ENCODE measurements at places on chromosomes 1 and 21.

DNA sequence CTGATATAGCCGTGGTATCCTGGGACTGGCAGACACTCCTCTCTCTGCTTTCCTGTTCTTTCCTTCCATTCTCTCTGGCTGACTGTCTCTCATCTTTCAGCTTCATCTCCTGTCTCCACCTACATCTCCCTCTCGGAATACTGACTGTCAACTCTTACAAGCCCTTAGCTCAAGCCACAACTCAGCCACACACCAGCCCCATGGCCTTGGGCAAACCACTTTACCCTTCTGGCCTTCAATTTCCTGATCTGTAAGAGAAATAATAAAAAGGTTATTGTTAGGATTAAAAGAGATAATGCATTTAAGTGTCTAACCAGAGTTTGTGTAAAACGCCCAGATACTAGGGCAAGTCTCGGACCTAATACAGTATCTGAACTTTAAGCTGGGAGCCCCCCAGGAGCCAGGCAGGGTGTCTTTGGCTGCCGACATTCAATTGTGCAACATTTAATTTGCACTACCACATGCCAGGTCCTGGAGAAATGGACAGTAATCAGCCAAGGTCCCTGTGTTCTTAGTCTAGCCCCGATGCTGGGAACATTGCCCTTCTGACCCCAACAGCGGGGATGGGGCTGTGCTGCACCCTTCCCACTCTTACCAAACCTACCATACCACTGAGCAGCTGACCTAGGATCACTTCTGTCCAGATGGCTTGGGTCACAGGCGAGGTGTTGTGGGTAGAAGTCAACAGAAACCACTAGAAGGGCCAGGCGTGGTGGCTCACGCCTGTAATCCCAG is 5.1 kb downstream of the ECHDC2 start:
- no peak for DNase-seq

- DNase-seq = no peak
Observed at GRCh38 chr1:5949085-5949760, 43.0 kb downstream of the NPHP4 start.

DNA sequence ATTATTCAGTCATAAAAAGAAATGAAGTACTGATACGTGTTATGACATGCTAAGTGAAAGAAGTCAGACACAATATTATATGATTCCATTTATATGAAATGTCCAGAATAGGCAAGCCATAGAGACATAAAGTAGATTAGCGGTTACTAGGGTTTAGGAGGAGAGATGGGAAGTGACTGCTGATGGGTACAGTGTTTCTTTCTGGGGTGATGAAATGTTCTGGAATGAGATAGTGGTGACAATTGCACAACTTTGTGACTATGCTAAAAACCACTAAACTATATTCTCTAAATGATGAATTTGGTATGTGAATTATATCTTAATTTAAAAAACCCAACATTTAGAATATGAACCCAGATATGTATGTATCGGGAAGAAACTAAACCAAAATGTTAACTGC is 27.6 kb downstream of the IPP start:
- DNase-seq = no peak

- DNase-seq = peak; percentile 73
Observed at GRCh38 chr1:9294910-9295636, 2.4 kb downstream of the SPSB1 start.

DNA sequence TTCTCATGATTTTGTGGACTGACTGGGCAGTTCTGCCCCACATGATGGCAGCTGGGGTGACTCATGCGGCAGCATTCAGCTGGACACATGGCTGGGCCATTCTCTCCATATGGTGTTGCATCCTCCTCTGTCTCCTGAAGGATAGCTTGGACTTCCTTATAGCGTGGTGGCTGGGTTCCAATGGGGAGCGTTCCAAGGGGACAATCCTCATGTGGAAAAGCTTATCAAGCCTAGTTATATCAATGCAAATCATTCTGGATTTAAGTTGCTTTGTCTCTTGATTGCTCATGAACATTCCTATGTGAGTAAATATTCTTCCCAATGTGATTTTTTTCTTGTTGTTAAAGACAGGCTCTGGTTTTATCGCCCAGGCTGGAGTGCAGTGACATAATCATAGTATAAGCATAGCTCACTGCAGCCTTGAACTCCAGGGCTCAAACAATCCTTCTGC is 13.2 kb upstream of the SLC2A1 start:
- peak; percentile 51 for DNase-seq

GRCh38 chr1:181551249-181551648 is 67.9 kb downstream of the CACNA1E start:
- DNase-seq = no peak

DNA sequence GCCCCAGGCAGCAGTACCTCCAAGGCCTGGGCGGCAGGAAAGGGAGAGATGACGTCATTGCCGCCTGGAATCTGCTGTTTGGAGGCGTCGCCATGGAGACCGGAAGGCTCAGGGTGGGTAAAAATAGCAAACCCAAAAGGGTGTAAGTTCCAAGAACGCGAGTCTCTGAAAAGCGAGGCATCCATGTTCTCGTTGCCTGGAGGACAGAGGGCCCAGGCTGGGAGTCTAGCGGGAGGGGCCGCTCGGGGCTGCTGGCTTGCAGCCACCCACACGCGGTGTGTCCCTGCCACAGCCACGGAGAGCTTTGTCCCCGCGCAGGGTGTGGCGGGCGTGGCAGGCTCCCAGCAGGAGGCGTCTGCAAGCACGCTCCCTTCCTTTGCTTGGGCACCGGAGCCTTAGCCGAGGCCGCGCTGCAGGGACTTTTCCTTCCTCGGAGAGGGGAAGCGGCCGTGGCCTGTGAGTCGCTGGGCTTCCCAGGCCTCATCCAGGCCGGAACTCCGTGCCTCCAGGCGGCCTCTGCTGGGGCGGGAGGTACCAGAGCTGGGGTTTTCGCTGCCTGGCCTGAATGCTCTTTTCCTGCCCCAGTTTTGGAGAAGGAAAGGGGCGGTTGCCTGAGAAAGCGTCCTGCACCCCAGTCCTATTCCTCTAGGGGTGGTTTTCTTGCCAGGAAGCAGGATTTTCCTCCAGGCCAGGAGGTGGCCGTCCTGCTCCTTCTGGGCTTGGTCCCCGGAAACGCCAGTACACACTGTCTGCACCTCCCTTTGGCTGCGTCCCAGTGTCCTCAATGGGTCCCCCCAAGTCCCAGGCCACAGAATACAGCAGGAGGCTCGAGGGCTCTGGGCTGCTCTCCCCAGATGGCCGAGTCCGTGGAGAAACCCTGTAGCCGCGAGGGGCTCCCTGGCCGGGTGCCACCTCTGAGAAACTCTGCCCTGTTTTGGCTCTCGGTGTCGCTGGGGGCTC is 15.3 kb upstream of the SKI start:
- DNase-seq = peak; percentile 66

DNA sequence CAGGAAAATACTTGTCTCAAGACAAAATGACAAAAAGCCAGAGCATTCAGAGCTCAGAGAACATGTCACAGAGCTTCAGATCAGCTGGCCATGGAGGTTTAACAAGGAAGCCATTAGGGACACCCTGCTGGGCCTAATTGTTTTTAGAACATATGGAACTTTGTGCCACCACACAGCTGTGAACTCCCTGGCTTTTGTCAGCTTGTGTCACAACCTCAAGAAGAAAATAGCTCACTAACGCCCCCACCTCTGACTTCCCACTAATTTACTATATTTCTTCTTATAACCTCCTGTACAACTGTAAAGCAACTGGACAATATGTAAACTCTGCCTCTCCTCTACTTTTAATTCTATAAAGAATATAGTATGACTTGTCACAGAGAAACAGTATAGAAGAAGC is 21.0 kb upstream of the TDRD10 start:
- DNase-seq = no peak

GRCh38 chr1:100959502-100960060 is 63.7 kb downstream of the SLC30A7 start:
- peak; percentile 42 for DNase-seq

- no peak for DNase-seq
Observed at GRCh38 chr1:99501871-99502270, 144.0 kb upstream of the PALMD start.

DNA sequence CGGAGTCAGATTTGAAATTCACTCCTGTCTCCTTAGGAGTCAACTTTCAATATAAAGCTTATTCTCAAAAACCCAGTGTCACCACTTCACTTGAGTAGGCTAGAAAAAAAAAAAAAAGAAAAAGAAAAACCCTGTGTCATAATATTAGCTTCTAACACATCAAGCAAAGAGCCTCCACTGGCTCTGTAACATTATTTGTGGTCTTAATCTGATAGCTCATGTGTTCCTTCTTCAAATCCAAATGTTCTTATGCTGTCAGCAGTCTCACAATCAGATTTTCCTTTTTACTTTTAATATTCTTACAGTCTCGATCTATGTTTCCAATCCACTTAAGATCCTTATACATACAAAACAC is 26.1 kb upstream of the PSMG1 start:
- no peak for DNase-seq

- DNase-seq = no peak
Observed at GRCh38 chr1:70205071-70205433, 327 bp downstream of the LRRC40 start.

DNA sequence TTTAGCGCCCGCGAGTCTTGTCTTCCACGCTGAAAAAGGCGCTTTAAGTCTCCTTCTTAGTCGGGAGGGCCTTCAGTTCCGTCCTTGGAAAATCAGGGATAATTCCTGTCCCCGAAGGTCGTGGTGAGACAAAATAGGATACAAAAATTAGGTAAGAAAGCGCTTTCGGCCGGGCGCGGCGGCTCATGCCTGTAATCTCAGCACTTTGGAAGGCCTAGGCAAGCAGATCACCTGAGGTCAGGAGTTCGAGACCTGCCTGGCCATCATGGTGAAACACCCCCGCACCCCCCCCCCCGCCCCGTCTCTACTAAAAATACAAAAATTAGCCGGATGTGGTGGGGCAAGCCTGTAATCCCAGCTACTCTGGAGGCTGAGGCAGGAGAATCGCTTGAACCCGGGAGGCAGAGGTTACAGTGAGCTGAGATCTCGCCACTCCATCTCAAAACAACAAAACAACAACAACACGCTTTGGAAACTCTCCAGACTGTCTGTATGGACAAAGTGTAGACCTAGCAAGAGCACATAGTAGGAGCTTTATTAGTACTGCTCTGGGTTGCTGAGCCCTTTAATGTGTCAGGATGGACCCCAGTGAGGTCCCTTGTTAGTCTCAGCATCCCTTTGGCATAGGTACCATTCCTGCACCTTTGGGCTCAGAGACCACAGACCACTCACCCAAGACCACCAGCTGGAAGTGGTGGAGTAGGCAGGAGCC is 790 bp upstream of the TMEM54 start:
- no peak for DNase-seq

DNA sequence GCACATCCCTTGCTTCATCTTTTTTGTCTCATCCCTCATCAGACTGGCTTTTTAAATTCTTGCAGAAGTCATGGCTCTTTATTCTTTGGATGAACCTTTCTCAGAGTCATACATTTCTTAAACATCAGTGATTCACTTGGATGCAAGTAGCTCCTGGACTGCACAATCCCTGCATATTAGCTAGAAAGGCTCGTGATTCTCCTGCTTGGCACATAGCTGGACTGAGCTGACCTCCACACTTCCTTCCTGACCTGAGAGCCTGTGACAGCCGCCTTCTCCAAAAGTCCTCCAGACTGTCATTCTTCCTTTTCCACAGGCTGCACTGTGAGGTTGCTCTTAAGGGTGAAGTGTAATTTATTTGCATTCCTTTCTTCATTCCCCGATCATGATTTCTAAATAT is 109.4 kb downstream of the RGL1 start:
- no peak for DNase-seq

GRCh38 chr1:223508796-223509195 is 115.6 kb downstream of the CCDC185 start:
- no peak for DNase-seq

GRCh38 chr1:53700776-53701175 is 38.2 kb downstream of the GLIS1 start:
- DNase-seq = no peak

- DNase-seq = no peak
Observed at GRCh38 chr1:185767508-185768120, 33.4 kb downstream of the HMCN1 start.

GRCh38 chr1:165313903-165314302 is 42.6 kb downstream of the LMX1A start:
- DNase-seq = no peak

DNA sequence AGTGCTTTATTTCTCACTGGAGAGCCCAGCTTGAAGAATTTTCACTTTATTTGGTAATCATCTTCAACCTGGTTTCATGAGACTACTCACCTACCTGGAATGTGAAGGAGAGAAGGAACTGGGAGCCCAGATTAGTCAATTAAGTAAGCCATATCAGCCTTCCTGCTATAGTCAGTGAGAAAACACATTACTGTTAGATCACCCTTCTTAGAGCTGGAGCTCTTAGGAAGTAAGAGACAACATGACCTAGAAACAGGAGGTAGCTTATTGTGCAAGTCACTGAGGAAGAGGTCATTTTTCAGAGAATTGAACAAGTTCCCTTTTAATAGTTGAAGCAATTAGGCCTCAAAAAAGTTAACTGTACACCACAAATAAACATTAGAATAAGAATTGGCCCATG is 49.2 kb upstream of the TEKT2 start:
- peak; percentile 34 for DNase-seq

DNA sequence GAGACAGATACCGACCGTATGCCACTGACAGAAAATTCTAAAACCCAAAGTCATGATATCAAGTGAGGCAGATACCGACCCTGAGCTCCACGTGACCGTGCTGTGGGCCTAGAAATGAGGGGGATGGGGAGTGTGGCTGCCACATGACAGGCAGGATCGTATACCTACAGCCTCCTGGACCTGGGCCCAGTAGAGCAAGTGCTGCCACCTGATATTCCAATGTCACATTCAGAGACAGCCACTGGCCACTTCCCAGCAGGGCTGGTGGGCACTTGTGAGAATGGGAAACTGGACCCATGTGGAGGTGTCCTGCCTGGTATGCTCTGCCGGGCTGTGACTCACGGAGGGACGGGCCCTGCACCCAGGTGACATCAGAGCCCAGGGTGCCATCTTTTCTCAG is 44.6 kb upstream of the CLDN14 start:
- DNase-seq = no peak

GRCh38 chr1:220031287-220031686 is 15.0 kb downstream of the EPRS1 start:
- DNase-seq = no peak

DNA sequence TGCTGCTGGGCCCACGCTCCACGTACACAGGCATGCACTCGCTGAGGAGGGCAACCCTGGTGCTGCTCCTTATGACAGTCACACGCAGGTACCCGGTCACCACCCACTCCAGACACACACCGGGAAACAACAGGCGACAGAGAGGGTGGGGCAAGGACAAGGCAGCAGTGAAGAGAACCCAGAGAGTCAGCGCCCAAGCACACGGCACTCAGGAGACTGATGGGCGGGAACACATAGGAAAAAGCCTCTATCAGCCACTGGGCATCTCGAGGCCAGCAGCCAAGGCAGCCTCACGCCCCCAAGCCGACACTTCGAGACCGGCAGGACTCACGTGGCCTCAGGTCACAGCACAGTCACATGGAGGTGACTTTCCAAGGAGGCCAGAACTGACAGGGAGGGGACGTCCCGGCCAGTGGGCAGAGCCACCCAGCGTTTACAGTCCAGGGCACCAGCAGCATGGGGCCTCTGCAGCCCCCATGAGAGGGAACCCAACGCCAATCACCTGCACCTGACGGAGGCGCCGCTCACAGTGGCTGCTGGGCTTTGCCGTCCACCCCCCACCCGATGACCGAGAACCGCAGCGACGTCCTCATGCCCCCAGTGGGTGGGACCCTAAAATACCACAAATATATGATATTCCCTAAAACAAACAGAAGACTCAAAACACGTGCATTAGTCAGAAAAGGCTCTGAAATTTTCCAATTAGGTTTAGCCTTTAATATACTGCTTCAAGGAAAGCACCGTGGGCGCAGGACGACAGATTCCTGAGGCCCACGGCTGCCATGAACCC is 19.7 kb downstream of the PTTG1IP start:
- DNase-seq = no peak

Measured in RKO (cell line).